ENCODE measurements at places on chromosomes 13 and 19. TPM values are rescaled to one million over a fixed set of nuclear protein-coding genes. Genes with fewer than 3 reads are reported as not detected.

DNA sequence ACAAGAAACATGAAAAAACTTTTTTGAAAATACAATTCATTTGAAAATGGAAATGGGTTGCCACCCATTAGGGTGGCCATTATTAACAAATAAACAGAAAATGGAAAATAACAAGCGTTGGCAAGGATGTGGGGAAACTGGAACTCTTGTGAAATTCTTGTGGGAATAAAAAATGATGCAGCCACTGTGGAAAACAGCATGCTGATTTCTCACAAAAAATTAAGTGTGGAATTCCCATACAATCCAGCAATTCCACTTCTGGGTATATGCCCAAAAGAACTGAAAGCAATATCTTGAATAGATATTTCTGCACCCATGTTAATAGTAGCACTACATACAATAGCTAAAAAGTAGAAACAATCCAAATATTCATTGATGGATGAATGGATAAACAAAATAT is 165.2 kb downstream of the DCLK1 start:
- no peak for DNase-seq

DNA sequence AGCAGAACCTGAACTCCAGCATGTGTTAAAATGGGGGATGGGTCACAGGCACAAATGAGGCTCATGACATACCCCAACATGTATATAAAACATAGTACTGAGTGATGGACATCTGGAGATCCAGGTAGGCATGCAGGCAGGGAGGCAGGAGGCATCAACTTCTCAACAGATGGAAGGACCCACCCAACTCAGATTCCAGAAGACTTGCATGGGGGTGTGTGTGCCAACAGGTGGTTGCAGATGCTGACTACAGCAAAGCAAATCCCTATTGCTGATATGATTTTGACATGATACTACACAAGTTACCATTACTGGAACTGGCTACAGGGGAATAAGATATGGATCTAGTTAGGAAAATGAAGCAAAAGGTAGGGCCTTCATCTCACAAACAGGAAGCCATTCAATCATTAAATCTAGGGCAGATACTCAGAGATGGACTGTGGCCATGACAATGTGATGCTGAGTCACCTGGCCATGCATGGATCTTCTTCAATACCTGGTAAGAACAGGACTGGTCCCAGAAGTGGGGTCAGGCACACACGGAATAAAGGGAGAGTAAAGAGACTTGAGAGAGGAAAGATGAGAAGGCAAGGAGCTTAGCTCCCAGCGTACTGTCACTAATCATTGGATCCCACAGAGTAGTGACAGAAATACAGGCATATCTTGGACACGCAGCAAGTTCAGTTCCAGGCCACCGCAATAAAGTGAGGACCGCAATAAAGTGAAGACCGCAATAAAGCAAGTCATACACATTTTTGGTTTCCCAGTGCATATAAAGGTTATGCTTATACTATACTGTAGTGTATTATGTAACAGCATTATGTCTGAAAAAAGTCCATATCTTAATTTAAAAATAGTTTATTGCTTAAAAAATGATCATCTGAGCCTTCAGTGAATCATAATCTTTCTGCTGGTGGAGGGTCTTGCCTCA is 91.3 kb downstream of the USP12 start:
- DNase-seq = no peak

GRCh38 chr19:43622956-43623355 is 3.5 kb upstream of the ZNF428 start:
- DNase-seq = no peak

- DNase-seq = no peak
Measured at GRCh38 chr13:60583911-60584753, 187.1 kb downstream of the TDRD3 start.

GRCh38 chr13:76425935-76426334 is 460.3 kb downstream of the KCTD12 start:
- DNase-seq = no peak

- no peak for DNase-seq
Measured at GRCh38 chr13:108948251-108948671, 318.9 kb downstream of the MYO16 start.

OR7C1 gene
- polyA plus RNA-seq = not detected

- DNase-seq = peak; percentile 65
Measured at GRCh38 chr19:29714953-29715700, at the start of gene C19orf12. Gene C19orf12, minus strand, starts transcription at chr19:29715261. Its CDS starts 6,848 bp downstream, at chr19:29708413.

GRCh38 chr13:112587764-112588489 is at the start of gene TUBGCP3:
Gene TUBGCP3, minus strand, starts transcription at chr13:112588153. Its CDS starts 173 bp downstream, at chr13:112587980.
- DNase-seq = peak; percentile 79

LINGO3 gene
- 2.7 TPM for polyA plus RNA-seq

Data from immature natural killer cell (primary cell).